SK-N-SH treated with all-trans-retinoic acid at 6 μM for 48 hours (cell line): ENCODE measurements at places on chromosomes 13 and 19.

DNA sequence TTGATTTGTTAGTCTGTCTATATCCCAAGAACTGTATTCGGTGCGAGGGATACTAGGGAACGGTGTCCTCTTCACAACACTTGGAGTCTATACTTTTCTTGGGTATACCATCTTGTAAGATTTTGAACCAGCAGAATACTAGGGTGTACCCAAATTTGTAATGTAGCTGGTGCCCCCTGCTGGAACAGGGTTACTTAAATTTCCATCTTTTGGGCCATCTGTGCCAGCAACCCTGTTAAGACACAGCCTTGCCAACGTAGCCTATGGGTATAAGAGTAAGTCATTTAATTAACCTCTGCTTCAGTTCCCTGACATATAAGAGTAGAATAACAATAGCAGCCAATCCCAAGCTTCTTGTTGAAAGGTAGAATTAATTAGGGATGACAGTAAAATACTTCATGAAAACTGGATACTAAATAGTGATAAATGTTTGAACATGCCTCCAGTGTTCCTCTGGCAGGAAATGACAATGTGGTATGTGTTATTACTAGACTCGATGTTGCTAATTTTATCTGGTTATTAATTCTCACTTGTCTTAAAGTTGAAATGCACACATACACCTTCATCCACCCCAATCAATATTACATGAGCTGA lies 607.6 kb downstream of the FGF9 start:
- ATAC-seq, result no peak

- no peak for ATAC-seq
These were observed 5.9 kb downstream of the ZNF714 start for GRCh38 chr19:21087871-21088270.

DNA sequence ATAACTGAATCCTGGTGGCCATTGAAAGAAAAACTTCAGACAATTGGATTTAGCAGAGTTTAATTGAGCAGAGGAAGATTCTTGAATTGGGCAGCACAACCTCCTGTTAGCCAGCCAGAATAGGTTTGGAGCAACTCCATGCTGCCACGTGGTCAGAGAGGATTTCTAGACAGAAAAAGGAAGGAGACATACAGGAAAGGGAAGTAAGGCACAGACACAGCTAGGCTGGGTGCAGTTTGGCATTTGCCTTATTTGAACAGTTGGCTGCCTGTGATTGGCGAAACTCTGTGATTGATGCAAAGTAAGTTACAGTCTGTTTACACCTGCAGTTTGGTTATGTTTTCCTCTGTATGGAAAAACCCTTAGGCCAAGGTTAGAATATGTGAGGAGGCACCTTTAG lies 85.8 kb upstream of the SPATA13 start:
- no peak for ATAC-seq

DNA sequence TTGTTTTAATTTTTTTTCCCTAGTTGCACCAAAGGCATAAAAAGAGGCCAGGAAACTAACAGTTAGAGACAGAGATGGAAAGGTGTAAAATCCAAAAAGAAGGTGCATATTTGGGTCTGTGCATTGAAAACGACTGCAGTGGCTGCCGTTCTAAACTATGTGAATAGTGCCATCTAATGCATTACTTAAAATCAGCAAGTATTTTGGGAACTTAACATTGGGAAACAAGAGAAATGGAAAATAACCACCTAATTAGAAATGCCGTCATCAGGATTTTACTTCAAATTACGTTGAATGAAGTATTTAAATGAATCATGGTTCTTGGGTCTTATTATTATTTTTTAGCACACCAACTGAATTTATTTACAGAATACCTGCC lies 189.5 kb upstream of the MIR17HG start:
- ATAC-seq, result no peak; the same call in 2 of the 3 replicates
